ENCODE measurements at places on chromosomes 2 and 18. TPM values are rescaled to one million over a fixed set of nuclear protein-coding genes. Genes with fewer than 3 reads are reported as not detected.
A peak's percentile ranks its signal among the peaks of the same experiment; 100 is the strongest.

SNORC gene
- 2.2 TPM for polyA plus RNA-seq

CD28 gene
- 1.9 TPM for polyA plus RNA-seq

TNFRSF11A gene
- 2.3 TPM for polyA plus RNA-seq

OTOS gene
- not detected for polyA plus RNA-seq

SLC4A5 gene
- polyA plus RNA-seq, result 2.2 TPM

VSNL1 gene
- polyA plus RNA-seq, result 2.5 TPM

CPLX4 gene
- polyA plus RNA-seq, result 0.22 TPM

UGT1A5 gene
- polyA plus RNA-seq, result not detected

REG1B gene
- not detected for polyA plus RNA-seq

GRCh38 chr2:71811157-71811556 is 336.5 kb downstream of the CYP26B1 start:
- DNase-seq, result no peak

DNA sequence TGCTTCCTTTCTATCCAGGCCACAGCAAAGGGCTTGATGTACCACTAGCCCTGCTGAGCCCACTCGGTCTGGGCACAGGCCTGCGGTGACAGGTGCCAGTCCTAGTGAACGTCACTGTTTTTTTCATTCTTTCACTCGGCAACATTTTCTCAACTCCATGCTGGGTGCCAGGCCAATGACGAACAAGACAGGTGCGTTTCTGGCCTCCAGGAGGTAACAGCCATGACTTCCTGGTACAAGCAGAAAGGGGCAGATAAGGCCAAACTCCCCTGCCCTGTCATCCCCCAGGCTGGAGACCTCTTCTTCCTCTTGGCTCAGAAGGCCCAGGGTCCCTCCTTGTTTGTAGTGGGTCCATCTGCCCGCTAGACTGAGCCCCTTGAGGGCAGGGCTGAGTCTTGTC is 55.7 kb upstream of the OTOF start:
- DNase-seq, result no peak

- DNase-seq, result peak; percentile 8
Observed at GRCh38 chr2:180033993-180034894, 27.1 kb upstream of the CWC22 start.

DNA sequence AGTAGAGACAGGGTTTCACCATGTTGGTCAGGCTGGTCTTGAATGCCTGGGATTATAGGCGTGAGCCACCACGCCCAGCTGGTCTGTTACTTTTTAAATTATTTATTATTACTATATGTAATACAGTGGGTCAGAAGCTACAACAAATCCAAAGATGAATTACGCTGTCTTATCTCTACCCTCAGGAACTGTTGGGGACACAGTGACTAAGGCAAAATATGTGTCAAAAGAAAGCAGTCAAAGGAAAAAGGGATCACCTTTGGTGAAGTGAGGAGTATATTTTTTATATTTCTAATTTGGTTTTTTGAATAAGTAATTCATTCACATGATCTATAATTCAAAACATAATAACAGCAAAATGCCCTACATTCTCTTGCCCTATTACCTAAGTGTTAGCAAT is 4.7 kb downstream of the CREB1 start:
- DNase-seq, result no peak

- no peak for DNase-seq
Observed at GRCh38 chr2:64128943-64129391, 15.3 kb downstream of the PELI1 start.

- DNase-seq, result no peak
Observed at GRCh38 chr2:230408244-230408842, 7.7 kb upstream of the SP100 start.

- DNase-seq, result no peak
Observed at GRCh38 chr2:97699765-97700444, 13.5 kb upstream of the ZAP70 start.

DNA sequence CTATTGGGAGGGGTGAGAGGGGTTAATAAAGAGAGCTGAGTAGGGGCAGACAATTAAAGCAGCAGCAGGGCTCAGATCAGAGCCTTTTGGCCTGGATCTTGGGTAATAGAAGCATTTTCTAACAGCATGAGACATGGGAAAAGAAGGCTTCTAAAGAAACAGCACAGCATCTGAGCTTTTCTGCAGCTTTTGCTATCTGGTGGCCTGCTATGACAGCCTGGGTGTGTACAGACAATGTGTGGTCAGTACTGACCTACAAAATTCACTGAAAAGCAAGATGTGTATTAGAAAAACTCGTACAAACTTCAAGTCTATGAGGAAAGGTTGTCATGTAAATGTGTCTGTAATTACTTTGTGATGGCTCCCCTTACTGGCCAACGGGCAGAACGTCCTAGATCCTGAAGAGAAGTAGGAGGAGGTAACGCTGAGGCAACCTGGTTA is 95.6 kb downstream of the GALNT3 start:
- DNase-seq, result peak; percentile 36

DNA sequence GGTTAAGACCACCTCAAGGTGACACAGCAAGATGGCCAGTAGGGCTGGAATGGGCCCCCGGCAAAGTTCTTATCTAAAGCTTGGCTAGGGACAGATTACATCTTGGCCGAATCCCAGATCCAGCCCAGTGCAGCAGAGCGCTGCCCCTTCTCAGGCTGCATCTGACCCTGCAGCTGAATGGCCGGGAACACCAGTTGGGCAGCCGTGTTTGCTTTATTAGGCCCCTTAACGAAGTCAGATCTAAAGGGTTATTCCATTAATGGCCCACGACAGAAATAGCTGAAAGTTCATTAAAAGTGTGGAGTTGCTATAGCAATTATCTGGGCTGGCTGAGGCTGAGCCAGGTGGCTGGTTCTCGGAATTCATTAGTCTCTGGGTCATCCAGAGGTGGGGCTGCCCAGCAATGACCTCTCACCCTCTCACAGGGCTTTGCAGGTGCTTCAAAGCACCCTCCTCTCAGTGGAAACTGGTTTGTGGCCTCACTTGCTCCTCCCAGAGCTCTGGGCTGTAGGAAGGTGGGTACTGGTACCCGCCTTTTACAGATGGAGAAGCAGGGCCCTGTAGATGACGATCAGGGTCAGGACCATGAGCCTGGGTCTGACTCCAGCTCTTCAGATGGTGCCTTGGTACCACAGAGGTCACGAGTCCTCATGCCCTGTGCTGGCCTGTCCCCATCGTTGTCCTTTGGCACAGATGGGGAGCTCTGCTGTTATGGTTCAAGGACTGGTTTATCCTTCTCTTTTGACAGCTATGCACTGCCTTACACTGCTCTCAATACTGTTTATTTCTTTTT is 68.8 kb downstream of the EMX1 start:
- DNase-seq, result no peak

GRCh38 chr2:30784682-30785081 is 22.6 kb downstream of the CAPN13 start:
- no peak for DNase-seq

GRCh38 chr2:57862153-57862552 is 184.5 kb upstream of the VRK2 start:
- DNase-seq, result no peak

DNA sequence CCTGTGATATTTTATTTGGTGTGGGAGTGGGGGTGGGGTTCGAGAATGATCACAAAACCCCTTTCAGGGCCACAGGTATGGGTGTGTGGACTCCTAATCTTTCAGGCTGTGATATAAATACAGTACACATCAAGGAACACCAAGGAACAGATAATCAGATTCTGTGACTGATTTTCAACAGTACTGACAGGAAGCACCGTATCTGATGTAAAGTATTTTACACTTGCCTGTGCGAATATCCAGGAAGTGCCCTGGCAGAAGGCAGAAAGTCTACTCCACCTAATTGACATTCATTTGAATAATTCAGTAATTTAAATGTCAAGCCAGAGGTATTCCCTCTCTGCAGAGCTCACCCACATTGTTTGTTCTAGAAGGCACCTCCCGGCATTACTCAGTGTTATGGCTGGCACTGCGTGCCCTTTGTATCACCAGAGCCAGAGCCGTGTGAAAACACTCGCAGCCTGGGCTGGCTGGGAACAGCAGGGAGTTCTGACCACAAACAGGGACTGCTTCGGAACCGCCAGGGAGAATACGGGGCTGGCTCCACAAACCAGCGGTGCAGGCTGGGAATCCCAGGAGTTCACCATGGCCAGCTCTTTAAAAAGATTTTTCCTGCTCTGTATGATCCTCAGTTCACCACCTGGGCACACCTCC is 91.8 kb downstream of the ACVR1 start:
- no peak for DNase-seq

DNA sequence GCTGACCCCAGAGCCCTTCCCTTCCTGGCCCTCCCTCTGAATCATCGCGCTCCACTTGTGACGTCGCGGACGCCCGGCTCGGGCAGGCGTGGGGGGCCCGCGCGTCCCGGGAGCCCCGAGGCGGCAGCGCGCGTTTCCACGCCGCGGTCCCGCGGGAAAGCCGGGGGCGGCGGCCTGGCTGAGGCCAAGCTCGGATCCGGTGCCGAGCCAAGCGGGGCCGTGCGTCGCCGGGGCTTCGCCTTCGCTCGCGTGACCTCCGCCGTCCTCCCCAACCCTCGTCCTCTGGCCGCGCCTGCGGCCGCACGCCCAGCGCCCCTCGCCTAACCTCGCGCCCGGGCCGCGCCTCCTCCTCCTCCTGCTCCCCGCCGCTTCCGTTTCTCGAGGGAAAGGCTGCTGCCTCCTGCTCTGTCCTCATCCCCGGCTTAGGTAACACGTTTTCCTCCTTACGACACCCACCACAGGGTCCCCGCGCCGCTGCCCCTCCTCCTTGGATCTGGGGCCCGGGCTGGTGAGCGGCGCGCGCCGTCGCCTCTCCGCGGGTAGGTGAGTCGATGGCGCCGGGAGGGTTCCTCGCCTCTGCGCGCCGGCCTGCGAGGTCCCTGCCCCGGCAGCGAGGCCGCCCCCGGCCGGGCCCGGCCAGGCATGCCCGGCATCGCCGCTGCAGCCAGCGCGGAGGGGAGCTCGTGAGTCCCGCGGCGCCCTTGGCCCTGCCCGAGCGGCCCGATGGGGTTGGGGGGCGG is at the start of gene INPP1:
Gene INPP1, plus strand, starts transcription at position 54 of the 740 bp plus-strand sequence. CDS start 16,514 bp downstream, outside the sequence.
- peak; percentile 26 for DNase-seq

DNA sequence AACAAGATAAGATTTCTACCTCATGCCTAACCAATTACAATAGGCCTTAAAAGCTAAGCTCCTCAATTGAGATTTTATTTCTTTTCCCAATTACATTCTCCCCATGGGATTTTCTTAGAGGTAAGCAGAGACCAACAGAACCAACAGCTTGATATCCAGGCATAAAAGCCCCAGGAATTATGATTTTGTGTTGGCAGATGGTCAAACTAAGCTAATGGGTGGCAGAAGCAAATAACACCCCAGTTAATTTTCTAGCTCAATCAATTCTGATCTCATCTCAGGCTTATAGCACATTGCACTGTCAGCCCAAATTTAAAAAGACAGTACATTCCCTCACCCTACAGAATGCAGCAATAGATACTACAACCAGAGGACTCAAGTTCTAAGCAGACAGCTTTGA is 156.4 kb downstream of the NRXN1 start:
- DNase-seq, result no peak

Data from right renal cortex interstitium (tissue), 3 donors.